ENCODE measurements at places on chromosomes 13 and 19. TPM values are rescaled to one million over a fixed set of nuclear protein-coding genes. Genes with fewer than 3 reads are reported as not detected.
A peak's percentile ranks its signal among the peaks of the same experiment; 100 is the strongest.

DNA sequence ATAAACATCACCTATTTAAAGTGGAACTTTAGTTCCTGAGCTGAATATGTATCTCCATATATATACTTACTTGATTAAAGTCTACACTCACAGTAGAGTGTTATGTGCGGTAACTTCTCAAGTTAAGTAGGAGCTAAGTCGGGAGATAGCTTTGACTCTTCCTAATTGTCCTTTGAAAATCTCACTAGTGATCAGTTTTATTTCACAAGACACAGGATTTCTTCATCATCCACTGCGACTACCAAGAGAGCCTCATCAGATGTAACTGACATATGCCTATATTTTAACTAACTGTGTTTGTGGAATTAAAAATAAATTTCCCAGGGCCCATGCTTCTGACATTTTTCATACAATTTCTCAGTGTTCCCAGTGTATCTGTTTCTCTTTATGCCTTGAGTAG is 1664.0 kb downstream of the EFNB2 start:
- no peak overlapping the region for H3K4me3 ChIP-seq
- no peak for DNase-seq
- no peaks in the 10 kb centered on the region for H3K4me1 ChIP-seq
- no peaks in the 10 kb centered on the region for H3K36me3 ChIP-seq
- no peaks in the 10 kb centered on the region for H3K27me3 ChIP-seq

The SMIM44 gene
- not detected for total RNA-seq

GRCh38 chr13:111392486-111392885 is 72.0 kb downstream of the TEX29 start:
- no peaks in the 10 kb centered on the region for H3K4me1 ChIP-seq
- no peaks in the 10 kb centered on the region for H3K36me3 ChIP-seq
- H3K4me3 ChIP-seq: no peak overlapping the region
- no peak overlapping the region for H3K27ac ChIP-seq
- H3K27me3 ChIP-seq: peaks cover 9% of the 10 kb centered on the region

DNA sequence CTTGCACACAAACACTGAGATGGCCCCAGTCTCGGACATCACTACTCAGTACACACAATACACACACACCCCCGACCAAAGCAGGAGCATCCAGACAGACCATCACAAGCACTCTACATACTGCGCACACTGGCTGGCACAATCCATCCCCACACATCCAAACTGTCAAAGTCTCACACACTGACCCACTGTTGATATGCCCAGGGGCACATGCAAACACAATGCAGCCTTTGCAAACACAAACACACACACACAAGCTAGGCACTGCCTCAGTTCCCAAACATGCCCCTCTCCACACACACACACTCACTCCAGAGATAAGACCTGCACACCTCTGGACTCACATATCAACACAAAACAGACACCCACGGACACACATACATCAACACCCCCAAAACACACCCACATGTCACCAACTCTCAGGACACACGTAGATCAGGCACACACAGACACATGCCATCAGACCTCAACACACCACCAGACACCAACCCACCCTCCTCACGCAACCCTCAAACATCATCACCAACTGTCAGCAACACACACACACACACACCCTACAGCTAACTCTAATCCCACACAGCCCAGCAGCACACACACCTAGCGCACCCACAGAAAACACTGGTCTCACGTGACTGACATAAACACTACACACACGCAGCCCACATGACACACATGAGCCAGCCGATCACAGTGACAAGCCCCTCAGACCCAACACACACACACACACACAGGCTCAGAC is 1.9 kb downstream of the BBC3 start:
- H3K4me3 ChIP-seq: peak overlapping the region; percentile 36
- peak overlapping the region; percentile 90 for H3K27ac ChIP-seq
- no peaks in the 10 kb centered on the region for H3K36me3 ChIP-seq
- peaks cover 51% of the 10 kb centered on the region for H3K4me1 ChIP-seq
- no peak for DNase-seq

- H3K4me1 ChIP-seq: peaks cover 6% of the 10 kb centered on the region
- H3K36me3 ChIP-seq: peaks cover 91% of the 10 kb centered on the region
- no peak overlapping the region for H3K4me3 ChIP-seq
- no peak overlapping the region for H3K27ac ChIP-seq
- no peaks in the 10 kb centered on the region for H3K27me3 ChIP-seq
Measured at GRCh38 chr19:45826934-45827333, 11.8 kb upstream of the RSPH6A start.

The RNF113B gene
- total RNA-seq: not detected

DNA sequence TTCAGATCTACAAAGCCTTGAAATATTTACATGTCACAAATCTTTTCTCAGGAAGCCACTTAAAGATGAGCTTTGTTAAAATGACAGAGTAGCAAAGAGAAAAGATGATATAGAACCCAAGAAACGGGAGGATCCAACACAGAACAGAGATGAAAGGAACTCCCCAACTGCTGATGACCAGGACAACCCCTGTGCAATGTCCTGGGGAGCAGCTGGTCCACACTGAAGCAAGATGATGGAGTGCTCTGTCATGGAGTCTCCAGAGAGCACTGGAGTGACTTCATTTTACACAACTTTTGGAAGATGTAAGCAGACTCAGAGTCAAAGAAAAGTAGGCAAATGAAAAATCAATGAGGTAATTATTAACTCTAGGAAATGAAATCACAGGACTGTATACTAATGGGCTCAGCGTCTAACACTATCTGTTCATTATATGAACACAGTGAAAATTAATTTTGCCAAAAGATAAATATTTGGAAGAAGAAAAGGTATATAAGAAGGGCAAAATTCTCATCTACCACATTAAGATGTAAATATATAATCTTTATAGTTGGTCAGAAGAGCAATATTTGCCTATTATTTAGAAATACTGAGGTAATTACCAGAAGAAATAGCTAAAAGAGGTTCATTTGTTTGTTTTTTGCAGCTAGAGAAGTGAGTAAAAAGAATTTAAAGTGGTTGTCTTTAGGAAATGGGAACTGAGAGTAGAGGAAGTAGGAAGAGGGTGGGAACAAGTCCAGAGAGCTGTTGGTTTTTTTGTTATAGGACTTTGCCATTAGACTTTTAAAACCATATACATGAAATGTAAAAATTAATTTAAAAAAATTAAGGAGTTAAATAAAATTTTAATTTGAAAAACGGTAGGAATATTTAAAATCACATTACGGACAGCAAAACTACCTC is 30.5 kb downstream of the MTRF1 start:
- H3K4me1 ChIP-seq: no peaks in the 10 kb centered on the region
- H3K27me3 ChIP-seq: no peaks in the 10 kb centered on the region
- H3K4me3 ChIP-seq: no peak overlapping the region
- peaks cover 20% of the 10 kb centered on the region for H3K36me3 ChIP-seq
- H3K27ac ChIP-seq: no peak overlapping the region

DNA sequence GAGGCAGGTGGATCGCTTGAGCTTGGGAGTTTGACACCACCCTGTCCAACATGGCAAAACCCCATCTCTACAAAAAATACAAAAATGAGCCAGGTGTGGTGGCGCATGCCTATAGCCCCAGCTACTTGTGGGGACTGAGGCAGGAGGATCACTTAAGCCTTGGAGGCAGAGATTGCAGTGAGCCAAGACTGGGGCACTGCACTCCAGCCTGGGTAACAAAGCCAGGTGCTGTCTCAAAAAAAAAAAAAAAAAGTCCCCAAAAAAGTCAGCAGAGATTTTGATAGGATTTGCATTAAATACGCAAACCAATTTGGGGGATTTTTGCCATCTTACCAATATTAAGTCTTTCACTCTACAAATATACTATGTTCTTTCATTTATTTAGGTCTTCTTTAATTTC is 21.7 kb upstream of the RPL21 start:
- no peaks in the 10 kb centered on the region for H3K27me3 ChIP-seq
- H3K4me3 ChIP-seq: no peak overlapping the region
- H3K4me1 ChIP-seq: no peaks in the 10 kb centered on the region
- no peak for DNase-seq

DNA sequence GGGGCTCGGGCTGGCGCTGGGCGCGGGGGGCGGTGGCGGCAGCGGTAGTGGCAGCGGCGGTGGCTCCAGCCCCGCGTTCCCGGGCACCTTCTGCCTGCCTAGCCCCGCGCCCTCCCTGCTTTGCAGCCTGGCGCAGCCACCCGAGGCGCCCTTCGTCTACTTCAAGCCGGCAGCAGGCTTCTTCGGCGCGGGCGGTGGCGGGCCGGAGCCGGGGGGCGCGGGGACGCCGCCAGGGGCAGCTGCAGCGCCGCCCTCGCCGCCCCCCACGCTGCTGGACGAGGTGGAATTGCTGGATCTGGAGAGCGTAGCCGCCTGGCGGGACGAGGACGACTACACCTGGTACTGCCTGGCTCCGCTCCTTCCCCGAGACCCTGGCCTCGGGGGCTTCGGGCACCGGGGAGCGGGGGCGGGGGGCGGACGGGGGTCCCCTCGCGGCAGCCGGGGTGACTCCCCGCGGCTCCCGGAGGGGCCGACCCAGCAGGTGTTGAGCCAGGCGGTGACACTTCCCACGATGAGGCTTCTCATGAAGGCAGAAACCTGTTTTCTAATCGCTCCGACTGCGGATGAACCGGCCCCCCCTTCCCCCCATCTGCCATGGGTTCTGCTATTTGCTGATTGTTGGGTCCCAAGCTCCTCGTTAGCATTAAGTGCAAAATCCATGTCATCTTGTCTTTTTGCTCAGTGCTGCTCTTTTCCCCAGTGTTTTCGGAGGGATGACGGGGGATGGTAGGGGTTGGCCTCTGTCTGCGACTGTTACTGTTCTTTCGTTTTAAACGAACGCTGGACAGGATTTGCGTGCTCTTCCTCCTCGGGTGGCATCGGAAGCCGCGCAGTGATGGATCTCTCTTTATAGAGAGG is 943 bp downstream of the SLAIN1 start:
- H3K4me1 ChIP-seq: peaks cover 11% of the 10 kb centered on the region
- H3K27ac ChIP-seq: no peak overlapping the region
- H3K4me3 ChIP-seq: peak overlapping the region; percentile 44
- no peaks in the 10 kb centered on the region for H3K36me3 ChIP-seq
- peaks cover 16% of the 10 kb centered on the region for H3K27me3 ChIP-seq

The RFX2 gene
- total RNA-seq: 5.5 TPM

DNA sequence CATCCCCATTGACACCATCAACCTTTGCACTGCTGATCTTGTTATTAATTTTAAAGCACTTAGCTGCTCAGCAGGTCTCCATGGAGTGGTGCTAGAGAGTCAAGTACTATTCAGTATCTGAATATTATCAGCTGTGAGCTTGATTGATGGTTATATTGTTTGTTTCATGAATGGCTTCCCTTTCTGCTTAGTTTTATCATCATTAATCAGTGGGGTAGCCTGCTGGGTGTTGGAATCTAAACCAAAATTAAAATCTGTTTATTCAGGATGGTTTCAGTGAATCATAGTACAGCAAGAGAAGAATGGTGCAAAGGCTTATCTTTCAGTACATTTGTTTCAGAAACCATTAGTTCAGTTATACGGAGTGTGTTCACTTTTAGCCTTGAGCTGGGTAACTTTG is 42.5 kb upstream of the SCEL start:
- no peaks in the 10 kb centered on the region for H3K27me3 ChIP-seq
- no peak overlapping the region for H3K27ac ChIP-seq
- no peaks in the 10 kb centered on the region for H3K4me1 ChIP-seq
- no peak overlapping the region for H3K4me3 ChIP-seq
- H3K36me3 ChIP-seq: no peaks in the 10 kb centered on the region

GRCh38 chr13:65763811-65764210 is 1466.3 kb downstream of the PCDH9 start:
- no peaks in the 10 kb centered on the region for H3K36me3 ChIP-seq
- DNase-seq: no peak
- H3K4me1 ChIP-seq: no peaks in the 10 kb centered on the region
- H3K27ac ChIP-seq: no peak overlapping the region
- H3K27me3 ChIP-seq: no peaks in the 10 kb centered on the region

The LNX2 gene
- total RNA-seq: 4.5 TPM

GRCh38 chr13:43935878-43936277 is 56.2 kb downstream of the LACC1 start:
- peaks cover 17% of the 10 kb centered on the region for H3K4me1 ChIP-seq
- no peak overlapping the region for H3K27ac ChIP-seq
- H3K27me3 ChIP-seq: peaks cover 2% of the 10 kb centered on the region
- H3K4me3 ChIP-seq: no peak overlapping the region

The KLK11 gene
- total RNA-seq: not detected

The TEX26 gene
- total RNA-seq: 0.09 TPM

DNA sequence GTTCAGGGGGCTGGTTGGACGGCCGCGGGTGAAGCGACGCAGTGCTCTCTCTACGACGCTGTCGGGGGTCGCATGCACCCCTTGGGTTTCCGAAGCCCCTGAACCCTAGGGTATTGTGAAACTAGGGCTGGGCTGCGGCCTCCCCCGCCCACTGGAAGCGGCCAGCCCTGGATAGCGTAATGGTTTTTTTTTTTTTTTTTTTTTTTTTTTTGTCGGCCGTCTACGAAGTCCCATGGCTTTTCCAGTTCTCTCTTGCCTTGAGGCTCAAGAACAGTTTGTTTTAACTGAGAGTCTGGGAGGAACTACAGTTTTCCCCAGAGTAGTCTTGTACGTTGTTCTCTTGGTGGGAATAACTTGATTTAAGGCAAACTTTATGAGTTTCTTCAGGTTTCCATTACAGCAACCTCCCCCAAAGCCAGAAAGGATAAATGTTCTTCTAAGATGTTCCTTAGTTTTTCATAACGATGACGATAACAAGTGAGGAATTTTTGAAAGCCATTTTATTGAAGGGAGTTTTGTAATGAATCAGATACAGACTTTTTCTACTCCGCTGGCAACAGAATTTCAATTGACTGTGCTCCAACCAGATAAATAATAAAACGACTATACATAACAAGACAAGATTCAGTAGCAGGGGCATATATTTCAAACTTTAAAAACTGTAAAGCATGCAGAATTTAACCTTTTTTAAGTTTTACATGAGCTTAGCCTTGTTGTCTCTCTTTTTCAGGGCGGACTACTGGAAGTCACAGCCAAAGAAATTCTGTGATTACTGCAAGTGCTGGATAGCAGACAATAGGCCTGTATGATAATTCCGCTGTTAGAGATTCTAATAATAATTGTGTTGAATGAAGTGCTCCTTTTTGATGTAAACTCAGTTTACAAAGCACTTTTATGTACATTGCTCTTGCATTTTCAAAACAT is 867 bp downstream of the WBP4 start:
- no peaks in the 10 kb centered on the region for H3K27me3 ChIP-seq
- peak overlapping the region; percentile 95 for H3K4me3 ChIP-seq
- H3K36me3 ChIP-seq: peaks cover 4% of the 10 kb centered on the region

GRCh38 chr19:47155148-47155547 is 24.5 kb downstream of the SAE1 start:
- peak; percentile 57 for DNase-seq
- no peaks in the 10 kb centered on the region for H3K27me3 ChIP-seq
- H3K27ac ChIP-seq: peak overlapping the region; percentile 42

The CRB3 gene
- not detected for total RNA-seq

GRCh38 chr19:34474233-34474989 is 7.1 kb upstream of the WTIP start:
- no peaks in the 10 kb centered on the region for H3K4me1 ChIP-seq
- H3K36me3 ChIP-seq: peaks cover 19% of the 10 kb centered on the region
- DNase-seq: no peak
- no peak overlapping the region for H3K4me3 ChIP-seq

The OR1I1 gene
- not detected for total RNA-seq

GRCh38 chr19:37914908-37915307 is 7.9 kb downstream of the SIPA1L3 start:
- no peaks in the 10 kb centered on the region for H3K27me3 ChIP-seq
- H3K36me3 ChIP-seq: peaks cover 6% of the 10 kb centered on the region
- no peak for DNase-seq
- no peaks in the 10 kb centered on the region for H3K4me1 ChIP-seq

- peaks cover 2% of the 10 kb centered on the region for H3K27me3 ChIP-seq
- H3K4me3 ChIP-seq: no peak overlapping the region
- H3K27ac ChIP-seq: peak overlapping the region; percentile 1
- peaks cover 56% of the 10 kb centered on the region for H3K4me1 ChIP-seq
- DNase-seq: no peak
Measured at GRCh38 chr19:15444505-15445226, 5.1 kb downstream of the WIZ start.

Measured in muscle of leg (tissue), 16 donors.